ENCODE measurements at places on chromosomes 5 and 9. TPM values are rescaled to one million over a fixed set of nuclear protein-coding genes. Genes with fewer than 3 reads are reported as not detected.

The SLC34A1 gene
- total RNA-seq = not detected

The PDE8B gene
- total RNA-seq = 5.9 TPM

The SLC34A3 gene
- total RNA-seq = not detected

The REEP2 gene
- total RNA-seq = 6.1 TPM

The JAK2 gene
- total RNA-seq = 25.8 TPM

DNA sequence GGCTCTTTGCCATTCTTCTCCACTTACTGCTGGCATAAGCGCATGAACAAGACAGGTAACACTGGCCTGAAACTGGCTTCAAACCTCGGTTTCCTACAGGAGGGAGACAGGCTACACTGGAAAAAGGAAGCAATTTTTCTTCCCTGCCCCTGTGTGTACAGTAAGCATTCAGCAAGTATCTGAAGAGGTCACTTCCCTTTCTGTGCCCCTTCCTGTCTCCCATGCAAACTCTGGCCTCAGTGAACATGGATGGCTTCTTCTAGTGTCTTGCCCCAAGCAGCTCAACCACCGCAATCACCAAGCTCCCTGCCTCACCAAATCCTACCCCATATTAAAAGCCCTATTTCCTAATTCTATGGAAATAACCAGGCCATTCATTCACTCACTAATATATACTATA lies 42.4 kb downstream of the SERINC5 start:
- H3K27ac ChIP-seq = no peak overlapping the region
- H3K27me3 ChIP-seq = no peaks in the 10 kb centered on the region
- no peaks in the 10 kb centered on the region for H3K36me3 ChIP-seq
- no peak for DNase-seq
- H3K4me1 ChIP-seq = peaks cover 29% of the 10 kb centered on the region

GRCh38 chr5:68494771-68495170 lies 279.2 kb downstream of the PIK3R1 start:
- H3K27me3 ChIP-seq = no peaks in the 10 kb centered on the region
- no peak overlapping the region for H3K27ac ChIP-seq
- no peaks in the 10 kb centered on the region for H3K36me3 ChIP-seq
- no peaks in the 10 kb centered on the region for H3K4me1 ChIP-seq
- no peak overlapping the region for H3K4me3 ChIP-seq
- no peak for DNase-seq

DNA sequence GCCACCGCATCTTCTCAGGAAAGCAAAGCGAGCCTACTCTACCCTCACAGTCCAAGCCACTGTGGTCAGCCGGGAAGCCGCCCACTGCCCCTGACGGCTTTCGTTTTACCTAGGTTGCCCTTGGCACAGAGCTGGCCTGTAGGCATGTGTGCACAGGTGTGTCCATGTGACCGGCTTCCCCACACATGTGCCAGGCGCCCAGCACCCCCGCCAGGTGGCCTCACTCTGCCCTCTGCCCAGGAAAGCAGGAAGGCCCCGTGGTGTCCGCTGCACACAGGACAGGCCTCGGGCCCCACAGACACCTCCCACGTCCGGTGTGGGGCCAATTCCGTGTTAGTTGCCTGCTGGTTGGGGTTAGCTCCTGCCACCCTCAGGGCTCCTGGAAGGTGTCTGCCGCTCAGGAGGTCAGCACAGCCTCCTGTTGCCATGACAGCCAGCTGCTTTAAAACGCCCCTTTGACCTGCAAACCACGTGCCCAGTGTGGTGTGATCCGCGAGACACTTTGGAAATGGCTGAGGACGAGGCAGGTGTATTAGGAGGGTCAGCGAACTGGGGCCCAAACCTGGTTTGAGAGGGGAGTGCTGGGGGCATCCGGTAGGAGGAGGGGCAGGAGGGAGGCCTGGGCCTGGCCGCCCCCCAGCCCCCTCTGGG lies 28.7 kb downstream of the TPPP start:
- no peak overlapping the region for H3K27ac ChIP-seq
- H3K4me3 ChIP-seq = no peak overlapping the region
- no peaks in the 10 kb centered on the region for H3K4me1 ChIP-seq
- H3K27me3 ChIP-seq = no peaks in the 10 kb centered on the region
- DNase-seq = no peak
- H3K36me3 ChIP-seq = no peaks in the 10 kb centered on the region

DNA sequence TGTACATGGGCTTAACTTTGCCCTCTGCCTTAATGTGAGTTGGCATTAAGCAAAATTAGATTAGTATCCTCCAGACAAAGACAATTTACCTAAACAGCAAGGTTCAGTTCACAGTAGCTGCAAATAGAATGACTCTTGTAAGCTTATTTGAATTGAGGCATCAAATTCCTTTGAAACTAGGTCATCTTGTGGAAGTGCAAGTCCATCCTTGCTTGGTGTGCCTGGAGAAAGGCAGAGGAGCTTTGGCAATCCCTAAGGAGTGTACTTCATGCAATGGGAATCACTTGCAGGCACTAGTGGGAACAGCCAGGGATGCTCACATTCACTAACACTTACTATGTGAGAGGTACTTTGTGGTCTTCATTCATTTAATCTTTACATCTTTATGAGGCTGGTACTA lies 118.3 kb downstream of the DRD1 start:
- no peaks in the 10 kb centered on the region for H3K4me1 ChIP-seq
- no peak overlapping the region for H3K4me3 ChIP-seq
- no peaks in the 10 kb centered on the region for H3K36me3 ChIP-seq
- DNase-seq = no peak
- no peaks in the 10 kb centered on the region for H3K27me3 ChIP-seq

- DNase-seq = no peak
- no peaks in the 10 kb centered on the region for H3K27me3 ChIP-seq
- no peak overlapping the region for H3K4me3 ChIP-seq
- no peaks in the 10 kb centered on the region for H3K36me3 ChIP-seq
- peaks cover 24% of the 10 kb centered on the region for H3K4me1 ChIP-seq
These were observed 59.1 kb downstream of the CDC42SE2 start for GRCh38 chr5:131322926-131323325.

- no peak overlapping the region for H3K27ac ChIP-seq
- DNase-seq = no peak
- H3K4me1 ChIP-seq = no peaks in the 10 kb centered on the region
These were observed 314.4 kb upstream of the EFNA5 start for GRCh38 chr5:107985144-107985543.

GRCh38 chr5:133363807-133364587 lies 248.3 kb downstream of the FSTL4 start:
- H3K27ac ChIP-seq = no peak overlapping the region
- H3K36me3 ChIP-seq = no peaks in the 10 kb centered on the region
- DNase-seq = peak; percentile 78
- H3K4me3 ChIP-seq = no peak overlapping the region
- no peaks in the 10 kb centered on the region for H3K27me3 ChIP-seq
- H3K4me1 ChIP-seq = peaks cover 10% of the 10 kb centered on the region

Data from vagina (tissue), 2 donors.